Transverse colon (tissue), 4 donors: ENCODE measurements at places on chromosomes 5 and 9.
A peak's percentile ranks its signal among the peaks of the same experiment; 100 is the strongest.

- DNase-seq, result no peak
These were observed 12.3 kb downstream of the CCNH start for GRCh38 chr5:87400305-87400899.

- DNase-seq, result no peak
These were observed 286.8 kb upstream of the RPS23 start for GRCh38 chr5:82564963-82565362.

- no peak for DNase-seq
These were observed 30.2 kb upstream of the ALDH1A1 start for GRCh38 chr9:72983056-72983455.

GRCh38 chr5:110769000-110769681 is 30.3 kb downstream of the SLC25A46 start:
- DNase-seq, result no peak

- no peak for DNase-seq
These were observed 123.8 kb downstream of the ASTN2 start for GRCh38 chr9:117290856-117291622.

DNA sequence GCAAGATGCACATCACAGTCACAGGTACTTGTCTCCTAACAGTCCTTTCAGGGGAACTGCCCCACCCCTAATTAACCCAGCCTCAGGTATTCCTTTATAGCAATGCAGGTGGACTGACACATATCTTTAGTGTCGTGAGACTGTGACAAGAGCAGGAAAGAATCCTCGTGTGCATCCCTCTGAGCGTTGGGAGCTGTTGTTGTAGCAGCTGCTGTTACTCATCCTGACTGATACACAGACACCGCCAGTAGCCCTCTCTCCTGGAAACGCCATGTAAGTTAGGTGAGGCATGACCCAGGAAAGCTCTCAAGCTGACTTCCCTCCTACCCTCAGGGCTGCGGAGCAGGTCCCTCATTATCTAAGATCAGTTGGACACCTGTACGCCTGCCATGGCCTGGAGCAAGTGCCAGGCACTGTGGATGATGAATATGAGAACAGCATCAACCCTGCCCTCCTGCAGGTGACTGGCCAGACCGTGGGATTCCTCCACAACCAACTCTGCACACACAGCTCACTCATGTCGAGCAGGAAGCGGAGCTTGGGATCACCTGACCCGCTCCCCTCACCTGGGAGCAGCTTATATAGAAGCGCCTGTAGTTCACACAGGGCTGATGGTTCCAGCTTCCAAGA is 10.2 kb upstream of the LCN15 start:
- DNase-seq, result no peak

DNA sequence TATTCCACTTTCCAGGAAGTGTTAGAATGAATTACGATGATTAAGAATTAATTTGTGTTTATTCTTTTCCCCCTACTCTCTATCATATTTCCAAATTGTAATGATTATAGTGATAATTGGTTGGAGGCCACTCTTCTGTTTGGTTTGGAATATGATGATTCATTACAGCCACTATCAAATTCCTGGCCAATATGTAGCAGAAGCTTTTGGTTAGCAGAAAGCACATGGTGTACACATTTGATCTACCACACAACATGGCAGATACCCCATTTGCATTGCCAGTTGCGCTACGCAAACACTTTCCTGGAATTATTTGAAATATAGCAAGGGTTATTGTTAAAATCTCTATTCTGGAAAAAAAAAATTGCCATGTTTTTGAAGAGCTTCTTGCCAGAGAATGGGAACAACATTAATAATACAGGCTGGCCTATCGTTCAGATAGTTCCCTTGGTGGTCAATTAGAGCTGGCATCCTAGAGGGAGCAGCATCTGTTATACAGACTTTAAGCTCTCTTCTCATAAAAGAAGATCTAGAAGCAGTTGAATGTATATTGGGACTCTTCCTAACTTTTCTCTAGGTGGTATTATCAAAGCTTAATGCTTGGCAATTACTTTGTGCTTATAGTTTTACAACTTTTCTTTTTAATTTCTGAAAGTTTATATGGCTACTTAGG is 455.0 kb upstream of the ACTBL2 start:
- no peak for DNase-seq

DNA sequence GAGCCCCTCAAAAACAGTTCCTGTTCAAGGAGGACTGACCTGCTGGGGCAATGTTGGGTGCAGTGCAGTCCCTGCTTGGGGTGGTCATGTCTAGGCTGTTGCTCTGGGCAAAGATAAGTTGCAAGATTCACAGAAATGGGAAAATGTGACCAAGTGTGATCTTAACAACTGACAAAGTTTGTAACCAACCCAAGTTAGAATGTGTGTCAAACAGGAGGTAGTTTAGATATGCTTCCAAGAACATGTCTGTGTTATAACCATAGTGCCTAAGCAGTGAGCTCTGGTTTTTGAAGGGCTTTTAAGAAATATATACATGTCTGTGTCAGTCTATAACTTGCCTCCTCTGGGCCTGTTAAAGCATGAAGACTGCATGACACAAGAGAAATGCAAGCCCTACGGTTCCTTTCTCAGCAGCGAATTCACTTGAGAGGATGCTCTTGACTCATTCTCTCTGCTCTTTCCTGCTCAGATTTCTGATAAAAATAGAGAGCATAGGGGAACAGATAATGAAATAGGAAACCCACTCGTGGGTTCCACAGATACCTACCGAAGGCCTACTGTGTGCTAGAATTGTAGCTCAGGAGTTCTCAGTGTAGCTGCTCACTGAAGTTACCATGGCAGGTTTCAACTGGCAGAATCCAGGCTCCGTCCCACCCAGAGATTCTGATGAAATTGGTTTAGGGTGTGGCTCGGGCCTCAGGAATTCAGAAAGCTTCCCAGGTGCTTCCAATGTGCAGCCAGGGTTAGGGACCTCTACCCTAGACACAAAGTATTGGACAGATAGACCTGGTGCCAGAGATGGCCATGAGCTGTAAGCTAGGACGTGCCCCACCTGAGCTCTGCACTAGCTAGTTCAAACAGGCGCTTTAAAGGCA is 52.4 kb downstream of the ARHGEF37 start:
- no peak for DNase-seq

DNA sequence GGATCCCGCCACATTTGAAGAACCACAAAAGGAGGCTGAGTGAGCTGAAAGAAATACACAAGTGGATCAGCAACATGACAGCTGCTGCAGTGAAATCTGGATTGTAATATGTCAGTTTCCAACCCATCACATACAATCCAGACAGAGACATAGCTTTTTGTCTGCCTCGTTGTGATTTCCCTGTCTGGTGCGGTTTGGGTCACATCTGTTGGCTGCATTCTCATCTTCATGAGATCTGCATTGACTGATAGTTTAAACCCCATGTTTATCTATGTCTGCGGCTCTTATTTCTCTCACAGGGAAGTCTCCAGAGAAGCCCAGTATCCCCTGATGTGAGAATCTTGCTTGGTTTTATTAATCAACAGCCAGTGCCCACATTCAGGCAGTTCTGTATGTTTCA is 403.1 kb upstream of the ZNF608 start:
- DNase-seq, result no peak

DNA sequence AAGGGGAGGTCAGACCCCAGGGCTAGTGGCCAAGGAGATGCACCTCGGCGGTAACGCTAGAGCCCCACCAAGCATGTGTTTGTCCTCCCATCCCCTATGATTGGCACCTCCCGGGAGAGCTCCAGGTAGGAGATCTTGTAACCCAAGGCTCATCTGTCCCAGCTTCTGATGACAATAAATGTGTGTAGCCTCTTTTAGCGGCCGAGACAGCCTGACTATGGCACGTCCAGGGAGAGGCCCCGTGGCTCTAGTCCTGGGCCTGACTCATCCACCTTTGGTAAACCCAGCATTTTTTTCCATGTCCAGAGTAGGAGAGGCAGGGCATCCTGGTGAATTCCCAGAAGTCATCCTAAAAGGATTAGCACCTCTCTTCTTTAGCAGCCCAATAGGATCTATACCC is 39.2 kb downstream of the IRF1 start:
- DNase-seq, result no peak

- DNase-seq, result no peak
These were observed 51.1 kb downstream of the C9orf50 start for GRCh38 chr9:129569502-129570449.

- DNase-seq, result peak; percentile 41
These were observed 22.1 kb downstream of the GFPT2 start for GRCh38 chr5:180330810-180331646.

GRCh38 chr9:104900871-104901270 is 27.1 kb downstream of the ABCA1 start:
- no peak for DNase-seq

DNA sequence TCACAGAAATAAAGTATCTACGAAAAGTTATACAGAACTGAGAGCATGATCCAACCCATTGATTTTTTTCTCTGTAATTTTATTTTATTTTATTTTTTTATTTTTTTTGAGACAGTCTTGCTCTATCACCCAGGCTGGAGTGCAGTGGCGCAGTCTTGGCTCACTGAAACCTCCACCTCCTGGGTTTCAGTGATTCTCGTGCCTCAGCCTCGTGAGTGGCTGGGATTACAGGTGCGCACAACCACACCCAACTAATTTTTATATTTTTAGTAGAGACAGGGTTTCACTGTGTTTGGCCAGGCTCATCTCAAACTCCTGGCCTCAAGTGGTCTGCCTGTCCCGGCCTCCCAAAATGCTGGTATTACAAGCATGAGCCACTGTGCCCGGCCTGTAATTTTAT is 107.3 kb downstream of the VPS13A start:
- no peak for DNase-seq

- no peak for DNase-seq
These were observed 28.1 kb downstream of the TERT start for GRCh38 chr5:1266791-1267190.

DNA sequence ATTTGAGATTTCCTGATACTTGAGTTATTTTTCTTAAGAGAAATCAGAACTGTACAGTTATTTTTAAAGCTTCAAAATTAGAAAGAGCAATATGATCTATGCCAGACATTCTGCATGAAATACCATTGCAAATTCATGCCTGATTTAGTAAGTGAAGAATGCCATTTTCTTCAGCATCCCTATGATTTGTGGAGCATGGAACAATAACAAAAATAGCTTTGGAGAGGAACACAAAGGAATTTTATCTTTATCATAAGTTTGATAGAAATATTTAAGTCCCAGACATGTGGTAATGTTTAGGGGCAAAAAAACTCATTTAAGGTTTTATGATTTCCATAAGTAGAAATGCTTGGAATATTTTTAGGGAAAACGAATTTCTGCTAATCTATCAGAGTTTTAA is 1863.4 kb downstream of the EFNA5 start:
- no peak for DNase-seq

DNA sequence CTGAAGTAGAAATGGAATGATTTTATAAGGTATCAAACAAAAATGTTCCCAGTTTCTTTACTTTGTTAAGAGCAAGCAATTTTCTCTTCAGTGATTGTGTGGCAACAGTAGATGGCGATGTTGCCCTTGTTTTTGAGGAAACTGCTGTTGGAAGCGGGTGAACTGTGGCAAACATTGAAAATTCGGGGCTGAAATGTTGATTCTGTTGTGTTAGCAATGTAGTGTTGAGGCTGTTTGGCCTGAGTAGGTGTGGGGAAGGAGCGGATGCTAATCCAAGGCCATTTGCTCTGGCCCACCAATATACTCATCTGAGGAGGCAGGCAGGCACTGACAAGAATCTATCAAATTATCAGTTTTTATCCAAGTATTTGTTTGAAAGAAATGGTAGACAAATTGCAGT is 129.8 kb downstream of the SLC12A2 start:
- peak; percentile 41 for DNase-seq
